Psoas muscle (tissue), 8 donors: ENCODE measurements at places on chromosomes 13 and 19. TPM values are rescaled to one million over a fixed set of nuclear protein-coding genes. Genes with fewer than 3 reads are reported as not detected.

- H3K4me3 ChIP-seq = no peak overlapping the region
- no peak for DNase-seq
Observed at GRCh38 chr13:81488021-81488420, 1147.1 kb upstream of the SPRY2 start.

DNA sequence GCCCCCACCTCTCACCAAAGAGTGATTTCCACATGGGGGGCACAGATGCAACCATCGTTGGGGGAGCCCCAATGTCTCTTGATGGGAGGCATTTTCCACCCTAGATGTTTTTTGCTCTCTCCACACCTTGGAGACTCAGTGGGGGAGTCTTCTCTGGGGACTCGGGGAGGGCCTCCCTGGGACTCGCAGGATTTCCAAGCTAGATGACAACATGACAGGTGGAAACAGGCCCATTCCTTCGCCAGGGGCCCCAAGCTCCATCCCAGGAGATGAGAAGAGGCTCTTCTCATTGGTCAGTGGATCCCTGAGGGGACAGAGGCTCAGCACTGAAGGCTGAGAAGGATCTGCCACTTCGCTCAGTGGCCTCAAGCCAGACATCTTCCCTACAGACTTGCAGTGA is 12.7 kb upstream of the KIR2DL4 start:
- no peaks in the 10 kb centered on the region for H3K4me1 ChIP-seq
- H3K27me3 ChIP-seq = no peaks in the 10 kb centered on the region
- no peak overlapping the region for H3K4me3 ChIP-seq
- H3K27ac ChIP-seq = no peak overlapping the region
- no peaks in the 10 kb centered on the region for H3K36me3 ChIP-seq
- no peak for DNase-seq

Gene C5AR1
- 0.64 TPM for polyA plus RNA-seq

DNA sequence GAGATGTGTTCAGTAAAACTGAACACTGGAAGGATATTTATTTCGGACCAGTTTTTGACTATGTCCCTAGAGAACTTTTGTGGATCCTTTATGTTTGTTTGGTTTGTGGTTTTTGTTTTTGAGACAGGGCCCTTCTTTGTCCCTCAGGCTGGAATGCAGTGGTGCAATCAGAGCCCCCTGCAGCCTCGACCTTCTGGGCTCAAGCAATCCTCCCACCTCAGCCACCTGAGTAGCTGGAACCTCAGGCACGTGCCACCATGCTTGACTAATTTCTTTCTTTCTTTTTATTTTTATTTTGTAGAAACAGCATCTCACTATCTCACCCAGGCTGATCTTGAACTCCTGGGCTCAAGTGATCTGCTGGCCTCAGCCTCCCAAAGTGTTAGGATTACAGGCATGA is 955 bp upstream of the ZNF709 start:
- DNase-seq = no peak
- H3K4me3 ChIP-seq = peak overlapping the region; percentile 85
- H3K27me3 ChIP-seq = no peaks in the 10 kb centered on the region
- peaks cover 15% of the 10 kb centered on the region for H3K4me1 ChIP-seq
- H3K27ac ChIP-seq = no peak overlapping the region

GRCh38 chr13:53159431-53159830 is 130.8 kb downstream of the OLFM4 start:
- no peak overlapping the region for H3K4me3 ChIP-seq
- no peaks in the 10 kb centered on the region for H3K27me3 ChIP-seq
- H3K27ac ChIP-seq = no peak overlapping the region
- DNase-seq = no peak
- H3K4me1 ChIP-seq = no peaks in the 10 kb centered on the region

Gene TEKTIP1
- not detected for polyA plus RNA-seq

DNA sequence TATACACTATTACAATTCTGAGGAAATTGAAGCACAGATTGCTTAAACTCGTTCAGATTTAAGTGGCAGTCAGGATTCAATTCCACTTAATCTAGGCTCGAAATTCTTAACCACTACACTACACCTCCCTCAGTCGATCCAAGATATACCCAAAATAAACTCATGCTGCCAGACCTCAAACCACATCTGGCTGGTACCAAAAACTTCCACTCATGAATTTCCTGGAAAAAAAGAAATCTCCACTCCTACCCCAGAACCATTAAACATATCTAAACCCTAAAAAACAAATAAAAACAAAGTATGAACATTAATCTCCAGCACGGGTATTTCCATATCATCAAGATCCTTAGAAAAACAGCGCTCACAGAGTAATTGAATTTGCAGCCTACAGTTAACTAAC is 1.1 kb downstream of the ZFP30 start:
- H3K27me3 ChIP-seq = no peaks in the 10 kb centered on the region
- DNase-seq = no peak
- peak overlapping the region; percentile 90 for H3K27ac ChIP-seq
- H3K36me3 ChIP-seq = peaks cover 7% of the 10 kb centered on the region
- H3K4me3 ChIP-seq = peak overlapping the region; percentile 75

DNA sequence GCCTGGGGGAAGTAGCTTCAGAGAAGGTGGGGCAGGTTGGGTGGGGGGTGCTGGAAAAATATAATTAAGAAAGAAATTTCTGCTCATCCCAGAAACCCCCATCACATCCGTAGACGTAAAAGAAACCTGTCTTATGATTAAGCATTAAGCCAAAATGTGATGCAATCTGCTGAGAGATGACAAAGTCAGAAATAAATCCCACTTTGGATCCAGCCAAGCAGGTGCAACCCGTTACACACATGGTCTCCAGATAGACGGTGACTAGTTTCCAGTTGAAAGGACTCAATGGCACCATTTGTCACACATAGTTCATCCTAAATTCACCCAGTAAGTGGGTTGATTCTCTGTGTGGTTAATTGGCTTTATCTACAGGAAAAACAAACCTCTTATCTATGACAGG is 34.1 kb downstream of the PSG5 start:
- no peaks in the 10 kb centered on the region for H3K27me3 ChIP-seq
- H3K4me1 ChIP-seq = no peaks in the 10 kb centered on the region
- no peak overlapping the region for H3K27ac ChIP-seq
- no peak overlapping the region for H3K4me3 ChIP-seq

GRCh38 chr19:18279516-18280246 is 1.7 kb downstream of the JUND start:
- no peaks in the 10 kb centered on the region for H3K27me3 ChIP-seq
- peak overlapping the region; percentile 84 for H3K4me3 ChIP-seq

GRCh38 chr19:35061583-35062373 is 20.3 kb downstream of the HPN start:
- peak overlapping the region; percentile 3 for H3K27ac ChIP-seq
- DNase-seq = no peak
- peaks cover 4% of the 10 kb centered on the region for H3K4me1 ChIP-seq
- H3K27me3 ChIP-seq = no peaks in the 10 kb centered on the region
- no peak overlapping the region for H3K4me3 ChIP-seq
- no peaks in the 10 kb centered on the region for H3K36me3 ChIP-seq

Gene PEAK3
- not detected for polyA plus RNA-seq

DNA sequence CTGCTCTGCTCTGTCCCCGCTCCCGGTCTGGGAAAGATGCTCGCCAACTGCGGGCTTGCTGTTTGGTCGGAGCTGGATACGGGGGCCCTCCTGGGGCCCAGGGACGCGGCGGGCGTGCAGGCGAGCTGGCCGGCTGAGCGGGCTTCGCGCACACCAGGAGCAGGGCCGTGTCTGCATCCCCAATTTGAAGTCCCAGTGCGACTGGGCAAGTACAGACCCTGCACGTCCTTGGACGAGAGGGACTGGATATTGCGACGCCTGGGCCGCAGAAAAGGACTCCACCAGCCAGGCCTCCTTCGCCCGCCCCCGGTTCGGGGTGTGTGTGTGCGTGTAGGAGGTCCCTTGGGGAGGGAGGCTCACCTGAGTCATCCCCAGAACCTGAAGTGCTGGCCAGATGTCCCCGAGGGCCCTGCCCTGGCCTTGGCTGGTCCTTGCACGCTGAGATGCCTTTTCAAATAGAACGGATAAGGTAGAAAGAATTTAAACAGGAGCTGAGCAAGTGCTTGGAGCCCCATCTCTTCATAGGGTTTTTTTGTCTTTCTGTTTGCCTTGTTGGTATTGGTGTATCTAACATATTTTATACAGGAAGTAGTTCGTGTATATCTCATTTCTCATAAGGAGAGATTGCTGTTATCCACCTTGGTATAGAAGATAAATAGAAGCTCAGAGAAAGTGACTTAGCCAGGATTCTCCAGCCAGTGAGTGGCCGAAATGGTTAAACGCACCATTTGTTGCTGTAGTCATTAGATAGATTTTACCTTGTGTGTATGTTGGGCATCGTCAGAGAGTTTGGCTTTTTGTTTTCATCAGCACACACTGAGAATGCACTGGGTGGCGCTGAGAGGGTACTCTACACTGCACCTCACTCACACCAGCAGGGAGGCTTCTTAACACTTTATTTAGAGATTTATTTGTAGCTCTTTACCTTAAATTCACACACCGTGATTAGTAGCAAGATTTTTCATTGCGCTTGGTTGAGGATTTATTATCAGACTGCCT is 1.1 kb downstream of the NAXD start:
- no peaks in the 10 kb centered on the region for H3K36me3 ChIP-seq
- H3K4me3 ChIP-seq = peak overlapping the region; percentile 100
- H3K27me3 ChIP-seq = no peaks in the 10 kb centered on the region
- peak overlapping the region; percentile 96 for H3K27ac ChIP-seq
- peak; percentile 72 for DNase-seq
- peaks cover 34% of the 10 kb centered on the region for H3K4me1 ChIP-seq

- H3K27ac ChIP-seq = no peak overlapping the region
- peaks cover 3% of the 10 kb centered on the region for H3K27me3 ChIP-seq
- peaks cover 8% of the 10 kb centered on the region for H3K4me1 ChIP-seq
- H3K36me3 ChIP-seq = peaks cover 11% of the 10 kb centered on the region
- peak; percentile 74 for DNase-seq
Observed at GRCh38 chr19:38736036-38736412, 8.2 kb downstream of the CAPN12 start.

DNA sequence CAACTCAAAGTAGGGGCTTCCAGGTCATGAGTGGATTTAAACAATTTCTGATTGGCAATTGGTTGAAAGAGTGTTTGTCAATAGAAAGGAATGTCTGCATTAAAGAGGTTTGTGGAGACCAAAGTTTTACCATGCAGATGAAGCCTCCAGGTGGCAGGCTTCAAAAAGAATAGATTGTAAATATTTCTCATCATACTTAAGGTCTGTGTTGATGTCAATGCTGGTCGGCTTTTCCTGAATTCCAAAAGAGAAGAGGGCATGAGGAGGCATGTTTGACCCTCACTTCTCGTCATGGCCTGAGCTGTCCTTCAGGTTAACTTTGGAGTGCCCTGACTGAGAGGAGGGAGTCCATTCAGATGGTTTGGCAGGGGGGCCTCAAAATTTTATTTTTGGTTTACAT is 125.4 kb upstream of the RFC3 start:
- H3K4me3 ChIP-seq = no peak overlapping the region
- H3K4me1 ChIP-seq = no peaks in the 10 kb centered on the region
- DNase-seq = no peak
- no peak overlapping the region for H3K27ac ChIP-seq
